ENCODE measurements at places on chromosomes 6 and 20.

GRCh38 chr20:53966774-53967398 lies 103.5 kb downstream of the BCAS1 start:
- DNase-seq: no peak

DNA sequence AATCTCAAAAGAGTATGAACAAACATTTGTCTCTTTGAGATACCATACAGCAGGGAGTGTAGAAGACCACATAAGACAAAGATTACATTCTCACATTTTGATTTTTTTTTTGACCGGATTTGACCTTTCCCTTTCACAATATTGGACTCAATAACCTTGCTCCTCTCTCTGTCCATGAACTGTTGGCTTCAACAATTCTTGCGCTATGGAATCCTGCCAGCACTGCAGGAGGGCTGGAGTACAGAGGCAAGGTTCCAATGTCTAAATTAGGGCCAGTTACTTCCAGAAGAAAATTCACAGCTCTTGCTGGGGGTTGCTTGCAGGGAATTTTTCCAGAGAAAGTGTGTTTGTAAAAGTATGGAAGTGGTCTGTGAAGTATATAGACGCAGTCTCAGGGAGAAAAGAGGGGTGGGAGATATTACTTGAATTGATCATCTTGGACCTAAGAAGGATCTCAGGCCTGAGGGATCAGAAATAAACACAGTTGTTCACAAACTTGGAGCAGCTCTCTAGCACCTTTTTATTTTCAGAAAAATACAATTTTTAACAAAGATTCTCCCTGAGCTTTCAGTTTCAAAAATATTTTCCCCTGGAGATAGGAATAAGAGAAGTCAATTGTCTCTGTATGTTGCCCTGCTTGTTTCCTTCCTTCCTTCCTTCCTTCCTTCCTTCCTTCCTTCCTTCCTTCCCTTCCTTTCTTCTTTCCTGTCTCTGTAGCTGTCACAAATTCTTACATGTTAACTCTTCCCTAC lies 765.9 kb downstream of the BCKDHB start:
- no peak for DNase-seq

DNA sequence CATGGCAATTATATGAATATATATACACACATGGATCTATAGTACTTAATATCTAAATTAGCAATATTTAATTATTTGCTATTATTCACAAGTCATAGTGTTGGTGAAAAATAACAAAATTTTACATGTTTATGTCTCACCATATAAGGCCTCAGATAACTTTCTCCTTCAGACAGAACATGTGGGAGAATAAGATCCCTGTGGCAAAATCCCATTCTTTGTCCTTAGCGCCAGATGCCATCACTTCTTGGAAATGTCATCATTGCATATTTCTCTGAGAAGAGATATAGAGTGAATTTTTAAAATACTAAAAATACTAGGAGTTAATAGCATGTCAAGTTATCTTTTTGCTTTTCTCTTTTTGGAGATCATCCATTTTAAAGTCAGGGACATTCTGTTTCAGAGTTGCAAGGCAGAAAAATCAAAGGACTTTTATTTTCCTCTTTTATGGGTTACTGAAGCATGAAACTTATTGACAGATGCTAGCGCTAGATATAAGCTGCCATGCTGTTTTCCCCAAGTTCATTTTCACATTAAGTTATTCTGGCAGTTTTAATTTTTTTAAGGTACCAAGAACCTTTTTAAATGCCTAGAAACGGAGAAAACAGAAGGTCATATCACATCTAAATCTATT lies 30.4 kb upstream of the STXBP5 start:
- no peak for DNase-seq

DNA sequence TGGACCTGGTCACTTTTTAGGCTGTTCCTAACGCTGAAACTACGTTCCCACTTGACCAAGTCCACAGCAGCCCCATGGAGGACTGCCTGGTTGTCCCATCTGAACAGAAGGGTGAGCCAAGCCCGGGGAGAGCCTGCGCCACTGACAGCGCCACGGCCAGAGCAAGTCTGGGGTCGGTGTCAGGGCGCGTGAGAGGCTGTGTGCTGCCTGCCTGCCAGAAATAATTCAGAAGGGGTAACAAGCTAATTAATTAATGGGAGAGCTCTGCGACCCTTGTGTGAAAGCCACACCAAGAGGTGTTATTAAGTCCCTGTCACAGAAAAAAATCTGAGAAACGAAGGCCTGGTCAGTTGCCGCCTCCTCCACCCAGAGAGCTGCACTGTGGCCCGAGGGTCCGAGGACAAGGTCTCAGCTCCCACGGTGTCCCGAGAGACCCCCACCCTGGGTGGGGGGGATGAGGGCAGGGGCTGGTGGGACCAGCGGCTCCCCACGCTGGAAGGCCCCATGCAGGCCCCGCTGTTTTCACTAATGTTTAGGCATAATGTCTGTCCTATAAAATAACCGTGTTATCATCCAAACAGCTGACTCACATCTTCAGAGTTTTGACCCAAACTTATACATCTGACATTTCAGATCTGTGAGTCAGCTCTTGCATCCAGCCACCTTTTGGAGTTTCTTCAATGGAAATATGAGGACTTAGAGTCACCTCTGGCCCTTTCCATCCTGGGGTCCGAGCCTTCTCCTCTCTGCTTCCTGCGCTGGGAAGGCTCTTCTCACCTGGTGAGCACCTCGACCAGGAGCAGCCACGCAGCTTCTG lies 58.5 kb downstream of the DLL1 start:
- no peak for DNase-seq

DNA sequence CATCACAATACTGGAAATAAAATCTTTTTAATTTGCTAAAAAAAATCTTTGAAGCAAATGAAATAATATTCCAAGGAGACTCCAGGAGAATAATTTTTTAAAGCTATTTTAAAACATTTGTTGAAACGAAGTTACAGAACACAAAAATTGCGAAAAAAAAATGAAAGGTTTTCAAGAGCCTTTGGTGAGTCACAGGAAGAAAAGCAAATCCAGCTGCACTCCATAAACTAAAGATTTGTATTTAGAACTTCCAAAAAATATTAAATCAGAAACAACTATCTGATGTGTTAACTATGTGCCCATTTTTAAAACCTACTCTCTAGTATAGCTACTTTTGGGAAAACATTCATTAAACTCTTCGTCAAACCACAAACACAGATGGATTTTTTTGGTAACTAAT lies 23.6 kb downstream of the PDSS2 start:
- no peak for DNase-seq

DNA sequence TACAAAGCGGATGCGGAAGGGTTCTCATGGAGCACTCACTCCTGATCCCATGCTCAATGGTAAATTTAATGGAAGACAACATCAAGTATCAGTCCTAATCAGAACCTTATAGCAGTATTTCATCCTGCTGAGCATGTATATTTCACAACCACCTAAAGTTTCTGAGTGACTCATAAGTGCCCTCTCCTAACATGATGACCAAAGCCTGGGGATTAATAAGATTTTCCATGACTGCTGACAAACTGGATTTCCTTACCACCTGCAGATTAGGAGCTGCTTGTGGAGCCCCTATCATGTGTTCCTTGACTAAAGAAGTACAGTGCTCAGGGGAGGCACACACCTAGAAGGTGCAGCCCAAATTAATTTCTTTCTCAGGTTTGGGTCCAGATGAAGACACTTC lies 112.8 kb downstream of the INSM1 start:
- DNase-seq: no peak

GRCh38 chr6:6495851-6496250 lies 92.7 kb upstream of the LY86 start:
- DNase-seq: no peak

DNA sequence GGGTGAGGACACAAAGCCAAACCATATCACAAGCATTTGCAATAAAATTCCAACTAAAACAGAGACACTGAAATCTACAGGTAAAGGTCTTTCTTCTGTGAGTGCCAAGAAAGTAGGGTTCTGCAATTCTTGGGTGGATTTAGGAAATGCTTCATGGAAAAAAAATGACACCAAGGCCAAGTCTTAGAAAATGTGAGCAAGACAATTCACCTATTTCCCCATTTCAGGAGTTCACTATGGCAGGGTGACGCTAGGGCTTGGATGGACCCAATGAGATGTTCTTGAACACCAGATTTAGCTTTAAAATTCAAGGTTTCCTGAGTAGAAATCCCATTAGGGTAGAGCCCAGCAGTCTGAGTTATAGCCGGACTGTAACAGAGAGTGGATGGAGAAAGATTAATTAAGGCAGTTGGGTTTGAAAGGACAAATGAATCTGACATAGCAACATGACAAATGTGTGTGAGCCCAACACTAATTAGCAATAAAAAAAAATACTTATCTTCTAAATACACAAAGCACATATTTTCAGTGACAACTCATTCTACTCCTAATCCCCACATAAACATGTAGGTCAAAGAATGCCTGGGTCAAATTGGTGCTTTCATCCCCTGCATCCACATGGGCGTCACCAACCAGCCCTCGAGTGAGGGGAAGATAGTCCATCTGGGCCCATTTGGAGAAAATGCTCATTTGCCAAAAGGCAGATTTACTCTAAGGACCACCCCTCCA lies 180.4 kb upstream of the JARID2 start:
- no peak for DNase-seq
